ENCODE measurements at places on chromosomes 4 and X.

- no peak for DNase-seq
These were observed 171.8 kb upstream of the CLNK start for GRCh38 chr4:10856271-10856782.

DNA sequence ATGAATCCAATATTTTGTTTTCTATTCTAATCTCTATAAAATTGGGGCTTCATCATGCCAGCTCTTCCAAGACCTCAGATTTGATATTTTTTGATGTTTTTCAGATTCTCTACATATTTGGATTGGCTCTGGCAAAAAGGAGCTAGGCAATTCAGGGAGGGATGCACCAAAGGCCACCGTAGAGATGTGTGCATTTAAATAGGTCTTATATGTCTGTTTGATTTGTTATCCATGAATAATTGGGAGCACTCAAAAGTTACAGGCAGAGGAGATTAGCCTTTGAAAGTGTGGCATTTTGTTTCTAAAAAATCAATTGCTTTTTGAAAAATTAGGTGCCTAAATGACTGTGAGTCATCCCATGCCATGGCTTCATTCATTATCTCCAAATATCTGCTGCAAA lies 147.1 kb upstream of the RPS6KA6 start:
- DNase-seq: no peak

DNA sequence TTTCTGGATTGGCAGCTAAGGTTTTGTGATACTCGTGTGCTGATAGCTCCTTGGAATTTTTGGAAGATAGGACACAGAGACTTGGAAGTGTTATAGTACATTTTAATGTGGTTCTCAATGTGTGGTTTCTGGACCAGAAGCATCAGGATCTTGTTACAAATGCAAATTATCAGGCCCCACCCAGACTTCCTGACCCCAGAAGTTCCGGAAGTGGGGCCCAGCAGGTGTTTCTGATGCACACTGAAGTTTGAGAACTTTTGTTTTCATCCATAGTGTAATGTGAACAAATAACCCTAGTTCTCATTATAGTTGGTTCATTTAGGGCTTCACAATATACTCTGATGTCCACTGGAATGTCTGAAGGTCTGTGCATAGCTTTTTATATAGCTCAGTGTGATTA lies 49.6 kb downstream of the LAMP2 start:
- DNase-seq: no peak

DNA sequence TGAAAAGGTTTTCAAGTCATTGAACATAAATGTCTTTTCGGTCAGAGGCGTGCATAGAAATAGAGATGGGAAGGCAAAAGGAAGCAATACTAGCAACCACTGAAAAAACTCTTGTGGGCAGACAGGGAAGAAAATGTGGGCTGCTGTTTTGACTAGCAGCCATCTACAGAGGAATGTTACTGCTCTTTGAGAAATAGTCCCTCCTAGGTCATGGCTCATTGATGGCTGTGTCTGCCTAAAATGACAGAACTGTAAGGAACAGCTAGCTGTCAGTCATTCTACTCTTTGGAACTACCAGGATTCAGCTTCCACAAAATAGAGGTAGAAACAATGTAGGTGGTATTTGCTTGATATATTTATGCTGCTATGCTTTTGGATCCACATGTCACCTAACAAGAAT lies 26.9 kb upstream of the TMPRSS11B start:
- DNase-seq: no peak

DNA sequence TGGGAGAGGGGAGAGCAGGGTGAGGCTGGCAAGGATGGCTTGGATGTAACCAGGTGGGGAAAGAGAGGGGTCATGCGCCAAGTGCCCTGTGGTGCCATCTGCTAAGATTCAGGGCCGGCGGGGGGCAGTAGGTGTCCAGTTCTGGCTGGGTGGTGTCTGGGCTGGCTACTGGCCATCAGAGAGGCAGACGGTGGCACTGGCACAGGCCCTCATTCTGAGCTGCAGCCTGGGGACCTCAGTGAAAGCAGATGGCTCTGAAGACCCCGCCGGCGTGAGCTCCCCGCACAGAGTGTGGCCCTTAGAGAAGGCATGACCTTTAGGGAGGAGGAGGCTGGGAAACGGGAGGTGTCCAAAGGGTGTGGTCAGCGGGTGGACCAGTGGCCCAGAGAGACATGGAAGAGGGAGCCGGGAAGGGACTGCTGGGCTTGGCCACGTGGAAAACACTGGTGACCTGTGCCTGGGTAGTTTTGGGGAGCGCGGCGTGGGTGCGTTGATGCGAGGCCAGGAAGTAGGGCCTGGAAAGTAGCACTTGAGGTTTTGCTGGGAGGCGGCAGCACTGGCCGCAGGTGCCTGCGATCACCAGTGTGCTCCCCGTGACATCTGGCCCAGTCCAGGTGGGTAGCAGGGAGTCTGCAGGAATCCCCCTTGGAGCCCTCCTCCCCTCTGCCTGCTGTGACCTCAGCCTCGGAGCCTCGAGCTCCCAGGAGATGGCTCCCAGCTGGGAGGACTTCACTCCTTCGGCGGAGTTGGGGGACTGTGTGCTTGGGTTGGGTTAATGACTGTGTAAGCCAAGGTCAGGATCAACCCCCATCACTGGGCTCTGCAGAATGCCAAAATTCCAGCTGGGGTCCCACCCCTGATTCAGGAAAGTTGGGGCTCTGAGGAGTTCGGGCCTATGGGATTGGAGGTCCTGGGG lies 9.3 kb upstream of the SH3TC1 start:
- no peak for DNase-seq

DNA sequence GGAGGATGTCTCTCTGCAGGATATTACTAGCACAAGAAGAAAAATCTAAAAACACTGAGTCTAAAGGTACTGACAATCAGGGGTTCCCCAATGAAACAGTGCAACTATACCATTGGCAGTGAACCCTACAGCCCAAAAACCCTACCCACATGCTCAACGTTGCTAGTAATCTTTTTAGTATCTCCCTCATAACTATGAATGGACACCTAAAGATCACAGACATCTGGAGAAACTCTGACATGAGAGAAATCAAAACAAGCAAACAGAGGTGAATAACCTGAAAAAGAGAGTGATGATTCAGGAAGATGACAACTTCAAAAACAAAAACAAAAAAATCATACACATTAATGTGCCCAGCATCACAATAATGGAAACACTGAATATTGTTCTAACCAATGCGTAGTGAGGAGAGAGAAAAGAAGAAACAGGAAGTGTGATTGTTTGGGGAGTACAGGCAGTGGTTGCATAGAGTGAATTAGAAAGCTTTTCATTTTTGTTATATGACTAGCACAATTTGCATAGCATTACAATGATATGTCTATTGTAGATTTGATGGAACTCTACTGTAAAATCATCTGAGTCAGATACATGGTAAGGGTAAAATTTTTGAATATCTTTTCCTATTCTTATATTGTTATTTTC lies 78.9 kb upstream of the FMR1 start:
- no peak for DNase-seq

- no peak for DNase-seq
These were observed 101.6 kb upstream of the PPARGC1A start for GRCh38 chr4:23991444-23991843.

Measured in D341Med (cell line).